ENCODE measurements at places on chromosomes 12 and 14. TPM values are rescaled to one million over a fixed set of nuclear protein-coding genes. Genes with fewer than 3 reads are reported as not detected.

DNA sequence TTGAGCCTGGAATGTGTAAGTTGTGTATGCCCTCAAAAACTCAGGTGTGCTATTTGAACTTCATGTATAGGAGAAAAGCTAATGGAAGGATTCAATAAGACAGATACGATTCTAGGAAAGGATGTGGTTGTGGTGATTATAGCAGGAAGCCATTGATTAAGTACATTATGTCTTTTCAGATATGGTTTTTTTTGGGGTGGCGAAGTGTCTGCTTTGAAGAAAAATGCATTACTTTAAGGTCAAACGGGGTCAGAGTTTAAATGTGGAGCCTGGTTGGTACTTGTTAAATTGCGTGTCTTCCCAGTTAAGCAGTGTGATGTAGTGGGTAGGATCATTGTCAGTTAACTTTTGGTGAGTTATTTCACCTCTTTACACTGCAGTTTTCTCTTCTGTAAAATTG is 13.0 kb upstream of the NUP107 start:
- no peak for DNase-seq

DNA sequence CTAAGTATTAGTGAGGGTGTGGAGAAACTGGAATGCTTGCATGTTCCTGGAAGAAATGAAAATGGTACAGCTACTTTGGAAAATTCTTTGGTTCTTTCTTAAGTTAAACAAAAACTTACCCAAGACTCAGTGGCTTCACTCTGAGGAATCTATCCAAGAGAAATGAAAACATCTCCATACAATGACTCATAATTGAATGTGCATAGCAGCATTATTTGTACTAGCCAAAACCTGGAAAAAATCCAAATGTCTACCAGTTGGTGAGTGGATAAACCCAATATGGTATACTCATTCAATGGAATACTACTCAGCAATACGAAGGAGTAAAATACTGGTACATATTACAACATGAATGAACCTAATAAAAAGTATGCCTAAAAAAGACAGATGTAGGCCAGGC is 18.0 kb upstream of the CRACR2A start:
- DNase-seq: no peak

GRCh38 chr14:72700338-72701236 is 193.3 kb downstream of the DPF3 start:
- DNase-seq: no peak

- DNase-seq: no peak
Observed at GRCh38 chr12:109731806-109732205, 18.2 kb downstream of the FAM222A start.

GRCh38 chr12:54273981-54274380 is 5.9 kb downstream of the CBX5 start:
- no peak for DNase-seq

The CRIP1 gene
- 5.1 TPM for total RNA-seq

The GLS2 gene
- 3.1 TPM for total RNA-seq

The DNAJC22 gene
- 36.0 TPM for total RNA-seq

The COL2A1 gene
- 446 TPM for total RNA-seq

The GUCY2C gene
- 1.2 TPM for total RNA-seq
